ENCODE measurements at places on chromosomes 7 and 10.

DNA sequence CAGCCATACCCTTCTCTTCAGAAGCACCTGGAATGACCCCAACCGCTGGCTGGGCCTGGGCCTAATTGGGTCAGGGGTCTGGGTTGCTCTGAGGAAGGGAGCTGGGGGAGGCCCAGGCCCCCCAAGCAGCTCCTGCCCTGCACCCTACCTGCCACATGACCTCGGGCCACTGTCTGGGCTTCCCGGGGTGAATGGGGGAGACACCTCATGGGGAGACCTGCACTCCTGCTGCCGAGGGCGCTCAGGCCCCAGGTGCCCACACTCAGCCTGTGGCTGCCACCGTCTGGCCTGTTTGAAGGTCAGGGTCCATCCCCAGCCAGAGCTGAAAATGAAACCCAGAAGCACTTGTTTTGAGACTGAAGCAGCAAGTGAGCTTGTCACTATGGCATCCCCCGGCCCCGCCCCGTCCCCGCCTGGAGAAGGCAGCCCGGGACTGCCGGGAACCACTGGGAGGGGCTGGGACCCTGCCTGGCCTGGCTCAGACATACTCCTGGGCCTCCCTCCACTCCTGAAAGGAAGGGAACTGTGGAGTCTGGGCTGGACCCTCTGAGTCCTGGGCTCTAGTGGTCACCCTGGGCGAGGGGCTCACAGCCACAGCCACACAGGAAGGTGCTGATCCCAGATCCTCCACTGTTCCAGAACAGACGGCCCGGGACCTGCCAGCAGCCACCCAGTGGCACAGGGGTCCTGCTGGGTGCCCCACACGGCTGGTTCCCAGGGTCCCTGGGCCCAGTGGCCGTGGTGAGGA is 7.4 kb upstream of the MICALL2 start:
- no peak for DNase-seq

DNA sequence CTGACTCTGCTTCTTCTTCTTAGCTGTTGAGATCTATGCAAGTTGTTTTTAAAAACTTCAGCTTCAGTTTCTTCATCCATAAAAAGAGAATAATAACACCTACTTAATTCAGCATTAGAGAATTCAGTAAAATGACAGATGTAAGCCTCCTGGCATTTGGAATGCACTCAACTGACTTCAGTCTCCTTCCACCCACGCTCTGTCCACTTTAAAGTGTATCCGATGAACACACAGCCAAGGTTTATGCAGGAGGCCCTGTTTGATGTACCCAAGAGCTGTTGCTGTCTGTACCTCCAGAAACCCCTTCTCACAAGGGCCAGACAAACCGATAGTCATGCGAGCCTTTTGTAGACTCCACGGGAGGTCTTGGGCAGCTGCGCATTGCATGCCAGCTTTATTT is 27.1 kb upstream of the SLC35B4 start:
- no peak for DNase-seq

DNA sequence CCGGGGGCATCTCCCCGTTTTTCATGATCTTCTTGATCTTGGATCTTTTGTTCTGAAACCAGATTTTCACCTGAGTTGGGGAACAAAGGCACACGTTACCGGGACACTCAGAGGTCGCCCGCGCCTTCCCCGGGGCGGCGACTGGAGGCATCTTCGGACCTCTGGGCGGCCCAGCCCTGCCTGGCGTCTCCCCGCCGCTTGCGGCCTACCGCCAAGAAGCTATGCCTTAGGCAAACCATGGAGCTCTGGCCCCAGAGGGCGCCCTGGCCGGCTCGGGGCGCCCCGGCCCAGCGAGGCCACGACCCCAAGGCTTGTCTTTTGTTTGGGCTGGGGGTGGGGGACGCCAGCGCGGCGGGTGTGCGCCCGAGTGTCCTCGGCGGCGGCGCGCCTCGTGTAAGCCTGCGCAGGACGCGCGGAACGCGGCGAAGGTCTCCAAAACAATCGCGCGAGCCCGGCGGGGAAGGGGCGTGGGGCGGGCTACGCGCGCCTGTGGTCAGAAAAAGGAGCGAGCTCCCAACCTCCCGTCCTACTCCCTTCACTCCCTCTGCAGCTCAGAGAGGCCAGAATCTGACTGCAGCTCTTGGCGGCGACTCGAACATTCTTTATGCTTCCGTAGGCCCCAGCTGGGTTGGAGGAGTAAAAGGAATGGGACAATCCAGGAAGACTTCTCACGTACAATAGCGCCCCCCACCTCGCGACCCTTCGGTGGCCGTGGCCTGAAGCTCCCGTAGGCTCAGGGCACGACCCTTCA is 3.5 kb downstream of the DLX5 start:
- DNase-seq, result no peak

- no peak for DNase-seq
These were observed 74.9 kb upstream of the NRBF2 start for GRCh38 chr10:63058236-63058635.

DNA sequence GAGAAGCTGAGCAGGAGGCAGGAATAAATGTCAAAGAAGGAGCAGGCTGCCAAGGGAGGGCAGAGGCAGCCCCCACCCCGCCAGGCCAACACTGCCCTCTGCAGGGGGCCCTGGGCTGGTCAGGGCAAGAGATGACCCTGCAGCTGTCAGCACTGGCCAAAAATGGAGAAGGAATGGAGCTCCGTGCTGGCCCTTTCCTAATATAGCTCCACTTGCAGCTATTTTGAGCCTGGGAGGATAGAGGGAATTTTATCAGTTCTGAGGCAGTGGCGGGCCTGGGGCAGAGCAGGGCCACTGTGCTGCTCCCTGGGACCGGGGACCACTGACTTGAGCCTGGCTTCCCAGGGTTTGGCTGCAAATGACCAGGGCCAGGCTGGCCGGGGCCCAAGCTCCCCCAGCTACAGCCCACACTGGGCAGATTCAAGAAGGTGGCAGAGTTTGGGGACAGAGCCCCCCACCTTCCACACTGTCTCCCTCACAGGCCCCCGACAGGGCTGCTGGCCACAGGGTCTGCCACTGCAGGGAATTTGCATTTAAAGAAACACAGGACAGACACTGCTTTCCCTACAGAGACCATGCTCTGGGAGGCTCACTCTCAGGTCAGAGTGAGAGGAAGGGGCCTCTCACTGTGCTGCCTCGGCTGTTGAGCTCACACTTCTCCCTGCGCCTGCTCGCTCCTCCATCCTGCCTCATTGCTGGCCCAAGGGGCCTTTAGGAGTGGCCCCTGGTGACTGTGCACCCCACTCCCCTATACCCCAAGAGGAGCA is 16.2 kb downstream of the LDB3 start:
- no peak for DNase-seq
